Fibroblast of upper back skin (primary cell): ENCODE measurements at places on chromosomes 16 and 17.

DNA sequence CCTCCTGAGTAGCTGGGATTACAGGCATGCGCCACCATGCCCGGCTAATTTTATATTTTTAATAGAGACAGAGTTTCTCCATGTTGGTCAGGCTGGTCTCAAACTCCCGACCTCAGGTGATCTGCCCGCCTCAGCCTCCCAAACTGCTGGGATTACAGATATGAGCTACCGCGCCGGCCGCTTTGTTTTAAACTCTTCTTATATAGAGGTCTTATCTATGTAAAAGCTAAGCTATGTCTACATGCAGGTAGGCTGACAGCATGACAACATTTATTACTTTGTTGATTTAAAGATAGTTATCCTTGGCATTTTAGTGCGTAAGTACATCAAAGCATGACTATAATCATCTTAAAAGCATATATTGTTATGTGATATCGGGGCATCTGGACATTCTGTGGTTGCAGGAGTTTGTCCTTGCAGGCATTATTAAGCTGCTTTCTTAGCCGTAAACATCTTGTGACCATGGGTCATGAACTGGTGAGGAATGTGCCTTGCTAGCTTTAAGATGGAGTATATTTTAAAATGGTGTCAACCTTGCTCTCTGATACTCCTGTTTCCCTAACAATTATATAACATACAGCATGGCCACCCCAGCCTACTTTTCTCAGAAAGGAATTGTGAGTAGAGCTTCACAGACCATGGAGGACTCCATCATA, 45.8 kb upstream of the TAOK1 start:
- no peak for DNase-seq

- no peak for DNase-seq
Observed at GRCh38 chr16:84925092-84925772, 86.1 kb downstream of the ZDHHC7 start.

GRCh38 chr17:7590743-7591142, 849 bp upstream of the SOX15 start:
- peak; percentile 62 for DNase-seq

- DNase-seq = peak; percentile 16
Observed at GRCh38 chr17:57604771-57605674, 140.1 kb downstream of the CCDC182 start.

DNA sequence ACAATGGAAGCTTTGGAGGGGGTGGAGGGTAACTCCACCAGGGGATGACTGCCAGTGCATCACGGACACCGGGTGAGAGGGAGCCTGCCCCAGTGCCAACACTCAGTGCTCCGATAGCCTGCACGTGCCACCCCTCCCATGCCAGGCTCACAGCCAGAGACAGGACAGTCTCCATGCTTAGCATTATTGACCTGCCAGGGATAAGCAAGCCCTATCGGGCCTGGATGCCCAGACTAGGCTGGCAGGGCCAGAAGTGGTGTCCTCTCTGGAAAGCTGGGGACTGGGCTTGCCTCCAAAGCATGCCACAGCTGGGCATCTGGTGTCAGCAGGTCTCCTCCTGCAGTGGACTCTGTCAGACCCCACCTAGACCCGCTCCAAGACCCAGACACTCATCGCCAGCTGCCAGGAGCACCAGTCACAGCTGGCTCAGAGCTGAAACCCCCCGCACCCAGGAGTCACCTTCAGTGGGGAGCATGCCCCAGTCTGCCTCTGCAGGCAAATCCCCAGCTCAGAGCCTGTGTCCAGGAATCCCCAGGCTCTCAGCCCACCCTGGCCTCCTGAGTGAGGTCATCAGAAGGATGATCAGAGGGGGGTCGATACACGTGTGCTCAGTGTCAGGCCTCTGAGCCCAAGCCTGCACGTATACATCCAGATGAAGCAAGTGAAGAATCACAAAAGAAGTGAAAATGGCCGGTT, 1.8 kb upstream of the RHBDF1 start:
- DNase-seq = no peak

GRCh38 chr16:79267781-79268180, 332.8 kb downstream of the MAF start:
- DNase-seq = no peak

GRCh38 chr17:46044286-46044928, 45.4 kb downstream of the STH start:
- DNase-seq = peak; percentile 89

DNA sequence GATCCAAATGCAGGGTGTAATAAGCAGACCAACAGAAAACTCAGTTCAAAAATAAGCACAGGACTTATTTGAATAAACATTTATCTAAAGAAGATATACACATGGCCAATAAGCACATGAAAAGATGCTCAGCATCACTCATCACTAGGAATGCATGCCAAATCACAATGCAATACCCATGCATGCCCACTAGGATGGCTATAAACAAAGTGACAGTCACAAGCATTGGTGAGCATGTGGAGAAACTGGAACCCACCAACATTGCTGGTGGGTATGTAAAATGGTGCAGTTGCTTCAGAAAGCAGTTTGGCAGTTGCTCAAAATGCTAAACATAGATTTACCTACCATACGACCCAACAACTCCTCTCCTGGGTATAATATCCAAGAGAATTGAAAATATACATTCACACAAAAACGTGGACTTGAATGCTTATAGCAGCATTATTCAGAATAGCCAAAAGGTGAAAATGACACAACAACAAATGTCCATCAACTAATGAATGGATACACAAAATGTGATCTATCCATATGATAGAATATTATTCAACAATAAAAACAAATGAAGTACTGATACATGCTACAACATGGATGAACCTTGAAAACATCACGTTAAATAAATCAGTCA, 20.1 kb downstream of the UBE2O start:
- DNase-seq = no peak

DNA sequence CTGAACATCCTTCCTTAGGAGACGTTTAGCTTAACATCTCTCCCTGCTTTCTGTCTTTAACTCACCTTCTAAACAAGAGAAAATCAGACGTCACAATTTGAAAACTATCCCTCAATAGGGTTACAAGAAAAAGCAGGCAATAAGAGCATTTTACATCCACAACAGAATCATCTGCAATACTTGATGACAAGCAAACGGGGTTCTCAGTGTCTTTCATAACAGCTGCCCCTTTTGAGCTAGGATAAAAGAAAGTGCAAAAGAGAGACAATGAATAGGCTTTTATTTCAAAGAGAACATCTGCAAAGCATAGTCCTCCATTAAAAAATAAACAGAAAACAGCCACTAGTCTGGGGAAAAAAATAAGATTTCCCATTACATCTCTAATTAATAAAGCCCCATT, 13.2 kb downstream of the XYLT1 start:
- no peak for DNase-seq

DNA sequence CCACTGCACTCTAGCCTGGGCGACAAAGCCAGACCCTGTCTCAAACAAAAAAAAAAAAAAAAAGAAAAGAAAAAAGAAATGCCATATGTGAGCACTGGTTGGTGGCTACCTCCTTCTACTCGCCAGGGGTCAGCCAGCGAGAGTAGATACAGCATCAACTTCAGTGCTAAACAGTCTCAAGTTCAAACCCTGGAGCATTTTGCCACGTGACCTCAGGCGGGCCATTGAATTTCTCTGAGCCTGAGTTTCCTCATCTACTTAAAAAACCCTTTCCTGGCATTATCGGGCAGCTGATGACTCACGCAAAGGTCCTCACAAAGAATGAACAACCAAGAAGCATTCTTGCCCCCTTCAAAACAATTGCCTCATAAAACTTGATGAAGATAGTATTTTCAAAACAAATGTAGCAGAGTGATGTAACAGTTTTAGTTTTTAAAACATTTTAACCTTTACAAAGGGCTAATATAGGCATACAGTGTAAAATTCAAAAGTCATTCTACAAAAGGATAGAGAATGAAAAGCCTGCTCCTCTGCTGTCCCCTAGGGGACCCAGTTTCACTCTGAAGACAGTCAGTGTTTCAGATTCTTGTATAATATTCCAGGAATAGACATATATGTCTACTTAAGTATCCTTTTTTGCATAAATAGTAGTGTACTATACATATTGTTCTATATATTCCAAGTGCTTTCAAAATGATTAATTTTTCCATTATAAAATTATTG, 28.4 kb downstream of the DNAH2 start:
- DNase-seq = peak; percentile 59

GRCh38 chr17:58153046-58153445, 4.9 kb downstream of the OR4D1 start:
- no peak for DNase-seq

DNA sequence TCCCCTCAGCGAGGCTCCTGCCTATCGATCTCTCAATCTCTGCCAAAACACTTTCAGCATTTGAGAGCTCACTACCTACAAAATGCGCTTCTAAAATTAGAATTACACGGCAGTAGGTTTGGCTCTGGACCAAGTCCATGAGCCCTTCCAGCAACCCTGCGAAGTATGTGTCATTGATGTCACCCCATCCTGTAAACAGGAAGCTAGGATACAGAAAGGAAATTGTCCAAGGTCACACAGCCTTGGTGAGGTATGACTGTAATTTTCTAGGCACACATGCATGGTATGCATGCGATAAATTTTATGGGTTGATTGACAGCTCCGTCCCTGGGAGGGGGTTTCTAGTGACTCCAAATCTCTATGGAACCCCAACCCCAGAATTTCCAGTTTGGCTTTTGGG, 330.3 kb upstream of the CDH5 start:
- peak; percentile 64 for DNase-seq

GRCh38 chr16:57801098-57801808, 1.0 kb downstream of the KIFC3 start:
- DNase-seq = peak; percentile 70

DNA sequence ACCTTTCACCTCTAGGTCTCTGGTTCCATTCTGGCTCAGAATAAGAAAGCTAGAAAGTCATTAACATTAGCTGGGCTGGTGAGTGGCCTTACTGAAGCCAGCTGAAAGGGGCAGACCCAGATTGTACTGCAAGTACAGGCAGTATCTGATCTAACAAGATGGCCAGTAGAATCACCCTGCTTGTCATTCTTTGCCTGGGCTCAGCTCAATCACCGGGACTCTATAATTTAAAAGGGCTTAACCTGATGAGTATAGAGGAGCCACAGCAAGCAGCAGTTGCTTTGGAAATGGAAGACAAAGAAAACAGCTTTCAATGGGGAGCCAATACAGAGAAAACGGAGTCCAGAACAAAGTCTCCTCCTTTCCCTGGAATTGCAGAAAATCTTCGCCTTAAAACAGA, 13.6 kb downstream of the CDH8 start:
- no peak for DNase-seq

GRCh38 chr17:78595135-78595810, 18.1 kb upstream of the DNAH17 start:
- no peak for DNase-seq

GRCh38 chr17:65201331-65201730, 64.2 kb downstream of the RGS9 start:
- no peak for DNase-seq

DNA sequence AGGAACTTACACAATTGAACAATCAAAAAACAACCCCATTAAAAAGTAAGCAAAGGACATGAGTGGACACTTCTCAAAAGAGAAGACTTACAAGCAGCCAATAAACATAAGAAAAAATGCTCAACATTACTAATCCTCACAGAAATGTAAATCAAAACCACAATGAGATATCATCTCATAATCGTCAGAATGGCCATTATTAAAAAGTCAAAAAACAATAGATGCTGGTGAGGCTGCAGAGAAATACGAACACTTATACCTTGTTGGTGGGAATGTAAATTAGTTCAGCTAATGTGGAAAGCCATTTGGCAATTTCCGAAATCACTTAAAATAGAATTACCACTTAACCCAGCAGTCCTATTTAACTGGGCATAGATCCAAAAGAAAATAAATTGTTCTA, 301.9 kb upstream of the KCNJ16 start:
- DNase-seq = no peak

GRCh38 chr17:42266918-42267766, 9.0 kb downstream of the STAT5B start:
- DNase-seq = peak; percentile 63

DNA sequence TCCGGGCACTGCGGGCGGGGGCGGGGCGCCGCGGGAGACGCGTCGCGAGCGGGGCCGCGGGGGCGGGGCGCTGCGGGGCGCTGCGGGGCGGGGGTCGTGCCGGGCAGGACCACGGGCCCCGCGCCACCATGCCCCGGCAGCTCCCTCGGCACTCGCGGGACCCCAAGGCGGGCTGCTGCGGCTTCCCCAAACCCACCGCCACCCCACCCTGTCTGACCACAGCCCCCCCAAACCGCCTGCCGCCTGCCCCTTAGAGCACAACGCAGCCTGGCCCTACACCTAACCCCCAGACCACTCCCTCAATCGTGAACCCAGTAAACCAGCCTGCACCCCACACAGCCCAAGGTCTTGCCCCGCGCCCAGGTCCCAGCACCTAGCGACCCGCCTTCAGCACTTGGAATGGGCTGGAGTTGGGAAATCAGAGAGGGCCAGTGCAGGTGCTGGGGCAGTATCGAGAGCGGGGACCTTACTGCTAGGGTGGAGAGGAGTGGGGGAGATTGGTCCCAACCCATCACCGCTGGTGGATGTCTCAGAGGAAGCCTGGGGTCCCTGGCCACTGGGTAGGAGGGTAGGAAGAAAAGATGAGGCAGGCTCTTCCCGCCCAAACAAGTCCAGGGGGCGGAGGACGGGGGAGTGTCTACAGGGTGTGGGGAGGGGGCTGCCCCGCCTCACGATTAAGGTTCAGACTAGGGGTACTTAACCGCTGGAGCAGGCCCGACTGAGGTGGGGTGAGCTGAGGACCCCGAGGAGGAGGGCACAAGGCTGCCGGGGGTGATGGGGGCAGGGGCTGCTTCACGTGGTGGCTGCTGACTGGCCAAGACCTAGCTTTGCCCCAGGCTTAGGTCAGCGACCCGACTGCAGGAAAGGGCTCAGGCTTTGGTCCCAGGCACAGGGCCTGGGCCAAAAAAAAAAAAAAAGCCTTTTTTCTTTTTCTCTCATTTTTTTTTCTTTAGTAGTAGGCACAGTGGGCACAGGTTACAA, 539 bp upstream of the VAMP2 start:
- no peak for DNase-seq

- no peak for DNase-seq
Observed at GRCh38 chr17:45376171-45377005, 56.3 kb downstream of the ARHGAP27 start.

DNA sequence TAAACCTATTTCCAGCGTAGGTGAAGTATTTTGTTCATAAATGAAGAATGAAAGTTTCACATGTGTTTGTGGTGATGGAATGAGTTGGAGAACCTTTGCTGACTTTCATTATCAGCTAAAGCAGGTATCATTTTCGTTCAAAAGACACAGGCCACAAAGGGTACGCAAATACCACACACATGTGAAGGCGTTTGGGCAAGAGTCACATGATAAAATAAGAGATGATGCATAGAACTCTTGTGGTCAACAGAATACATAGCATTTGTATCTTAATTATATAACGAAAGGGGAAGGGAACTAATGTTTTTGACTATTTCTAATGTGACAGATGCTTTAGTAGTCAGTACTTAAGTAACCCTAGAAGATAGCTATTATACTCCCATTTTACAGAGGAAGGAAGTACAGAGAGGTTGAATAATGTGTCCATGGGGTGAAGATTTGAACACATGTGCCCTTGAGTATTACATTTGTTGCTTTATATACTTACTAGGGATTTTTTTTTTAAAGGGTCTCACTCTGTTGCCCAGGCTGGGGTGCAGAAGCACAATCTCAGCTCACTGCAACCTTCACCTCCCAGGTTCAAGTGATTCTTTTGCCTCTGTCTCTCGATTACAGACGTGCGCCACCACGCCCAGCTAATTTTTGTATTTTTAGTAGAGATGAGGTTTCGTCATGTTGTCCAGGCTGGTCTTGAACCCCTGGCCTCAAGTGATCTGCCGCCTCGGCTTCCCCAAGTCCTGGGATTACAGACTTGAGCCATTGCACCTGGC, 4.8 kb downstream of the RPA1 start:
- no peak for DNase-seq

- no peak for DNase-seq
Observed at GRCh38 chr17:15658296-15658695, 25.8 kb downstream of the TRIM16 start.

- no peak for DNase-seq
Observed at GRCh38 chr17:72359811-72360210, 239.0 kb downstream of the SOX9 start.
